ENCODE measurements at places on chromosomes 1 and 21.

- DNase-seq, result peak; percentile 12
These were observed 131.3 kb downstream of the NTPCR start for GRCh38 chr1:233081735-233082134.

- DNase-seq, result peak; percentile 1
These were observed 276.3 kb upstream of the GREM2 start for GRCh38 chr1:240888039-240888786.

GRCh38 chr1:177744906-177745305 is 225.0 kb downstream of the SEC16B start:
- DNase-seq, result no peak

- DNase-seq, result no peak
These were observed 78.1 kb upstream of the JAK1 start for GRCh38 chr1:65044411-65044810.

GRCh38 chr1:175830500-175830899 is 87.1 kb upstream of the TNR start:
- no peak for DNase-seq

DNA sequence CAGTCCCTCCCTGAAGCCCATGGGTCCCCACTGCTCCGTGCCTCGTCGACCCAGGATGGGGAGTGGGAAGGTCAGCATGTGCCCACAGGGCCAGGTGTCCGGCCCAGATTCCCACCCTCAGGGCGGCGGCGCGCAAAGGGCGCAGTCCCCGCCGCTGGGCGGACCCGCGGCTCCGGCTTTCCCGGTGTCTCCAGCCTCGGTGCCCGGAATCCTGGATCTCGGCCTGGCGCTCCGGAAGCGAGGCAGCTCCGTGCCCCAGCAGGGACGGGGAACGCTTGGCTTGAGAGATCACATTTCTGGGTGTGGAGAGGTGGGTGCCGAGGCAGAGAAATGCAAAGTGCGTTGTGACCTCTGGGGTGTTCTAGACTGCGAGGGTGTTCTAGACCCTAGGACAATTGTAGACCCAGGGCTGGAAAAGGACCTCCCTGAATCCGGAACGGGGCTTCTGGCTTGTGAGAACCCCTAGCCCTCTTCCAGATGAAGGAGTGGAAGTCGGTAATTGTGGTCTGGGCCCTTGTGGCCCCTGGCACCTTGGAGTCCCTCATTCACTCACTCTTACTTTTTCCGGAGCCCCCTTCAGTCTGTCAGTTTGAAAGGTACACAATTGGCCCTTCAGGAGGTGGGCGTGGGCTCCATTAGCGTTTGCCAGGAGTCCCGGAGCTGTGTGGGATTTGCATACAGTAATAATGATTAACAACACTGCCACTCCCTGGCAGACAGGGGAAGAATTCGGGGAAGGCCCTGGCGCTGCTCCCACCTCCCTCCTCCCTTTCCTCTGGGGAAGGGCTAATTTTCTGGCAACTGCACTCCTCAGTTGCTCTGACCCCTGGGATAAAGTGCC is 1.6 kb upstream of the KCND3 start:
- no peak for DNase-seq

- no peak for DNase-seq
These were observed 203.3 kb upstream of the IVNS1ABP start for GRCh38 chr1:185520188-185520920.

GRCh38 chr1:172239901-172240300 is 180.6 kb upstream of the C1orf105 start:
- DNase-seq, result no peak

- no peak for DNase-seq
These were observed 881 bp upstream of the ACTRT2 start for GRCh38 chr1:3020263-3020909.

GRCh38 chr1:203025686-203026030 is 633 bp upstream of the PPFIA4 start:
- no peak for DNase-seq

DNA sequence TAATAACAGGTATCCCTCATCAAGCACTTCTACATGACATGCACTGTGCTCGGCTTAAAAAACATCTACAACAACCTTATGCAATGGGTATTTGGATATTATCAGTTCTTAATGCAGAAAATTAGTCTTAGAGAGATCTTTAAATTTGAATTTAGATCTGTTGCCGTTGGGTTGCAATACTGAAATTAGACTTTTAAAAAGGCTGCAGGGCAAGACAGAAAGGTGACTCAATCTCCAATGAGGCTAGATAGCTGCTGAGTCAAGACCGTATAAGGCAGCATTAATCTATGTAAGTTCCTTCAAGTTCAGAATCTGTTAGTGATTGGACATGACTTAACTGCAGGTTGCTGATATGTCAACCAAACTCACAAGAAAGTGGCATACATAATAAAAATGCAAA is 37.3 kb downstream of the OLFM3 start:
- DNase-seq, result no peak

DNA sequence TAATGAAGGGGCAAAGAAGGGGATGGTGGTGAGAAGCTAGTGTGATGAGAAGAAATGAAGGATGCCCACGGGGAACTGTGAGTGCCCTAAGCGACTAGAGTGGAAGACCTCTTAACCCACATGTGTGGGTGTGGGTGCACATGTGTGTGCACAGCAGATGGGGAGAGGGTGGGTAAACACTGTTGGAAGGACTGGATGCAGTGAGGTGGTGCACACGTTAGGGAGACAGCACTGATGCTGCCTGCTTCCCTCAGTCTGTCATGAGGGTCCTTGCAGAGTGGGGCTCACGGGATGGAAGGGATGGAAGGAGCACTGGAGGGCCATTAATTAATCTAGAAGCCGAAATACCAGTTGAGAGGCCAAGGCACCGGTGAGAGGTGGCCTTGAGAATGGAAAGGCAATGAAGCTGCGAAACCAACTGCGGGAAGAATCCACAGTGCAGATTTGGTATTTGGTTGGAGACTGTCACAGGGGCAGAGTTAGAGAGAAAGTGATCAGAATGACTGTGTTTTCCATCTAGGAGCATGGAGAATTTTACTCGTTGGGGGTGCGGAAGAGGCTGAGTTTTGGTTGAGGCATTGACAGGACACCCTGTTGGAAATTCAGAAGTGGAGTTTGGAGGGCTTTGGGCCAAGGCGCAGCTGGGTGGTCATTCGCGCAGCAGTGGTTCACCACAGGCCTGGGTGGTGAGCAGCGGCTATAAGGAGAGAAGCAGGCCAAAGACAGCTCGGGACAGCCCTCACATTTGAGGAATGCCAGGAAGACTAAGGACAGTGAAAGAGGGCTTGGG is 15.8 kb downstream of the RCSD1 start:
- DNase-seq, result no peak

- DNase-seq, result no peak
These were observed 14.2 kb upstream of the PTPRC start for GRCh38 chr1:198624648-198624980.

DNA sequence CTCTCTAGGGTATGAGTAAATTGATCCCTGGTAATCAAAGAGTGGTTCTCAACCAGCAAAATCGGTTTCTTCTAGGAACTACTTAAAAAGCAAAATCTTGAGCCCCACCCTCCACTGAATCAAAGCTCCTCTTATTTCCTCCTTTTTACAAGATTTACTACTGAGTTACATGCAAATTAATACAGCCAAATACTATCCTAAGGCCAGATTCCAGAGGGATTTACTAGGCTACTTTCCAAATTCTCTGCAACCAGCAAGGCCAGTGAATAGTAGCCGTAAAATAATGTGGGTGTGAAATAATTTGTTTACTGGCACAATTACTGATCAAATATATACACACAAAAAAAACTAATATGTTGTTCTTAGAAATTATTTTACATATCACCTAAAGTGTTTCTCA is 1583.8 kb downstream of the NCAM2 start:
- no peak for DNase-seq

All from kidney epithelial cell (primary cell).